ENCODE measurements at places on chromosomes 4 and X. TPM values are rescaled to one million over a fixed set of nuclear protein-coding genes. Genes with fewer than 3 reads are reported as not detected.

RBMXL3 gene
- not detected for total RNA-seq

HS6ST2 gene
- 0.16 TPM for total RNA-seq

SLC9A7 gene
- 76.9 TPM for total RNA-seq

KIAA0232 gene
- 39.9 TPM for total RNA-seq

PGK1 gene
- total RNA-seq = 238 TPM

NR3C2 gene
- 3.5 TPM for total RNA-seq

DCAF12L2 gene
- total RNA-seq = 3.7 TPM

ZC4H2 gene
- 7.1 TPM for total RNA-seq

ARSJ gene
- 41.5 TPM for total RNA-seq

PCDH7 gene
- 18.7 TPM for total RNA-seq

CXorf65 gene
- total RNA-seq = not detected

DUSP21 gene
- not detected for total RNA-seq

PABPC4L gene
- total RNA-seq = 7.8 TPM

CYSLTR1 gene
- total RNA-seq = not detected

TSPAN6 gene
- 23.7 TPM for total RNA-seq

MSX1 gene
- total RNA-seq = 23.1 TPM

LETM1 gene
- total RNA-seq = 80.8 TPM

KLHL5 gene
- 62.2 TPM for total RNA-seq

WNK3 gene
- total RNA-seq = 4.9 TPM

GC gene
- not detected for total RNA-seq

CEP135 gene
- 7.0 TPM for total RNA-seq

SMR3B gene
- not detected for total RNA-seq

HSFX1 gene
- total RNA-seq = 1.3 TPM

EDA2R gene
- 14.4 TPM for total RNA-seq

TBX22 gene
- total RNA-seq = not detected

STOX2 gene
- 0.49 TPM for total RNA-seq

Data from hair follicle dermal papilla cell (primary cell).